ENCODE measurements at places on chromosomes 5 and 9. TPM values are rescaled to one million over a fixed set of nuclear protein-coding genes. Genes with fewer than 3 reads are reported as not detected.

GRCh38 chr5:17187011-17187785, 30.2 kb upstream of the BASP1 start:
- no peak for DNase-seq

DNA sequence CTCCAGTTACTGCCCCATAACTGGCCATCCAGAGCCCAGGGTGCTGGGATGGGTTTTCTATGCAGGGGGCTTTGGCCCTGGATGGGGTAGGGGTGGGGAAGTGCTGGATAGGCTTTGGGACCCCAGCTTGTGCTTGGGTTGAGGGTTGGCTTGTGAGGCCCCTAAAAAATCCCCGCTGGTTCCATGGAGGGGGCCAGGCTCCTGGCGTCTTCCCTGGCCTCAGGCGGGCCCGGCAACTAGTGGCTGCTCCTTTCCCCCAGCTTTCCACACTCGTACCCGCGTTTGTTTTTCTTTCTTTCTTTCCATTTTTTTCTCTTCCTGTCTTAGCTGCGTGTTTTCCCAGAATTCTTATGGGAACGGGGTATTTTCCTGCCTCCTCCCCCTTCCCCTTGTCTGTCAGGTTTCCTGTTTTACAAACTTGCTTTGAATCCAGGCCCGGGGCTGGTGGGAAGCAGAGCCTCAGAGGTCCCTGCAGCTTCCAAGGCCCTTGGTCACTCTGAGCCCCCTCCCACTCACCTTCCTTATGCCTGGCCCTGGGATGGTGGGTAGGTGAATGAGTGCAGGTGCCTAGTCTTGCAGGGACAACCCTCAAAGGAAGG, 40.2 kb downstream of the RGS3 start:
- DNase-seq: no peak

Gene TOR2A
- total RNA-seq: 28.3 TPM

Gene IL7R
- total RNA-seq: 0.98 TPM
